ENCODE measurements at places on chromosomes 6 and 20. TPM values are rescaled to one million over a fixed set of nuclear protein-coding genes. Genes with fewer than 3 reads are reported as not detected.

DNA sequence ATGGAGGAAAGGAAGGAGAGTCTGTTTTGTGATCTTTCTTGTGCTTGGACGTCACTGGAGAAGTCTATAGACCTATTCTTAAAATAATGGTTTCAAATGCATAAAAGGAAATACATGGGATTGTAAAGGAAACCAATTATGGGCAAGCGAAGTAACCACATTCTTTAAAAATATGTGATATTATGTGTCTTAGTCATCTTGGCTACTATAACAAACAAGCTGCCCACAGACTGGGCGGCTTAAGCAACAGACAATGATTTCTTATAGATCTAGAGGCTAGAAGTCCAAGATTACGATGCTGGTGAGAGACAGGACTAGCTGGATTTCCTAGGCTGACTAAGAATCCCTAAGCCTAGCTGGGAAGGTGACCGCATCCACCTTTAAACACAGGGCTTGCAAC lies 49.4 kb upstream of the CD83 start:
- H3K27me3 ChIP-seq, result peaks cover 8% of the 10 kb centered on the region
- no peak overlapping the region for H3K27ac ChIP-seq
- H3K36me3 ChIP-seq, result no peaks in the 10 kb centered on the region

- H3K36me3 ChIP-seq, result no peaks in the 10 kb centered on the region
- H3K27me3 ChIP-seq, result no peaks in the 10 kb centered on the region
- H3K27ac ChIP-seq, result no peak overlapping the region
These were observed 61.8 kb downstream of the CTNNBL1 start for GRCh38 chr20:37755665-37756064.

DNA sequence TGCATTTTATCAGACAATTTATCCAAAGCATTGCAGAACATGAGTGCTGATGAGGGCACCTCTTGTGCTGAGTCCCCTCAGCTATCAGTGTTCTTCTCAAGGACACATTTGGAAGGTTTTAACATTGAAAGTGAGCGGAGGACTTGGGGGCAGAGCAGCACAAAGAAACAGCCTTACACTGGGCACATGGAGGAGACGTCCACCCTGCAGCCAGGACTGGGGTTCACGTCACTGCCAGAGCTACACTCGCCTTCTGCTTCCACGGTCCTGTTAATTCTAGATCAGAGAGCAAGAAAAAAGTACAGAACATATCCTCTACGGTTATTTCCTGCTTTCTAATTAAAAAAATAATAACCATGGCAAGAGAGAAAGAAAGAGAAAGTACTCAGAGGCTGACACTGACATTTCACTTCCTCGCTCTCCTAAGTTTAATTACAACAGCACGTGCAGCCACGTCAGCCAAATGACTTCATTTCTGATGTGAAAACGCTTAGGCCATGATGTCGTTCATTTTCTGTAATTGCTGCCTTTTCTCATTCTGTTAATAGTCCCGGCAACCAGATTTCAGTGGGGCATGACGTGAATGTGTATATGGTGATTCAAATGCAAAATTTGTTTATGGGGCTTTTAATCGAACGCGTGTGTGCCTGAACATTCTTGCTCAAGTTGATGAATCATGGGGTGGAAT lies 5.1 kb downstream of the PRND start:
- peaks cover 9% of the 10 kb centered on the region for H3K4me1 ChIP-seq
- DNase-seq, result peak; percentile 31
- peak overlapping the region; percentile 20 for H3K27ac ChIP-seq

DNA sequence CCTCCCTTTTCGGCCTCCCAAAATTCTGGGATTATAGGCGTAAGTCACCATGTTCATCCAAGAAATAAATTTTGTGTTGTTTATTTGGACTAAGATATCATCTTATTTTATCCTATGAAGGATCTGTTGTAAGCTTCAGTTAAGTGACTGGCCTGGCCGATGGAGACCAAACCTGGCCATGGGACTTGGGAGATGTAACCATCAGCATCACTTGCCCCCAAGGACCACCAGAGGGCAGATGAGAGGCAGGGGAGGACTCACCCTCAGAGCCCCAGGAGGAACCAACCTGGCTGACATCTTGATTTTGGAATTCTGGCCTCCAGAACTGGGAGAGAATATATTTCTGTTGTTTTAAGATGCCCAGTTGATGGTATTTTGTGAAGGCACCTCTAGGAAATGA lies 266.7 kb downstream of the CDH26 start:
- H3K4me1 ChIP-seq, result no peaks in the 10 kb centered on the region
- no peak overlapping the region for H3K27ac ChIP-seq

DNA sequence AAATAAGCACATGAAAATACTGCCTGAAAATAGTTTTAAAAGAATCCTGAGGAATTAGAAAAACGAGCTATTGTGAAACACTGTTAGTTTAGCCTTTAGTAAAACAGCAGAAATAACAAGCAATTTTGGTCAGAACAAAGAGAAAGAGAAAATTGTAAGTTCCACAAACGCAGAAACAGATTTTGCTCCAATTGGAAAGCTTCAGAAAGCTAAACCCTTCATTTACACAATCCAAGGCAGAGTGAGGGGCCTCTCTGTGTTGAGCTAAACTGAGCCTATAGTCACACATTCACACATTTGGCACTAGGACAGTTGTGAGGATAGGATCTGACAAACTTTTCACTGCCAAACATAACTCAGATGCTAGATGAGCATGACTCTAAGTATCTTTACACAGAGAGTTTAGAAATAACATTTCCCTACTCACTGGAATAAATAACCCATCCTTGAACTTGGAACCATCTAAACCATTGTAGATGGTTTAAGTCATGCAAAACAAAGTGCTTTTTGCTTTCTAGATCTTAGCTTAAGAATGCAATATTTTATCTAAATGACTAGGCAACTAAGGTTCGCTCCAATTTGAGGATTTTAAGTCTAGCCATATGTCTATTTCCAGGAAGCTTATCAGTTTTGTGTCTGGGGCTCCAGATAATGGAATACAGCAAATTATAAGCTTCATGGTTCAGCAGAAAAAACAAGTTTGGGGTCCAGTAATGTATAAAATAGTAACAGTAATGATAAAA lies 122.6 kb downstream of the SGK1 start:
- peaks cover 6% of the 10 kb centered on the region for H3K4me1 ChIP-seq
- no peak overlapping the region for H3K27ac ChIP-seq
- no peaks in the 10 kb centered on the region for H3K27me3 ChIP-seq
- no peaks in the 10 kb centered on the region for H3K36me3 ChIP-seq
- no peak overlapping the region for H3K4me3 ChIP-seq

- H3K4me1 ChIP-seq, result no peaks in the 10 kb centered on the region
- H3K4me3 ChIP-seq, result no peak overlapping the region
- H3K36me3 ChIP-seq, result no peaks in the 10 kb centered on the region
- H3K27ac ChIP-seq, result no peak overlapping the region
These were observed 110.3 kb downstream of the SOD2 start for GRCh38 chr6:159582736-159583135.

The KCNK5 gene
- total RNA-seq, result 14.7 TPM

DNA sequence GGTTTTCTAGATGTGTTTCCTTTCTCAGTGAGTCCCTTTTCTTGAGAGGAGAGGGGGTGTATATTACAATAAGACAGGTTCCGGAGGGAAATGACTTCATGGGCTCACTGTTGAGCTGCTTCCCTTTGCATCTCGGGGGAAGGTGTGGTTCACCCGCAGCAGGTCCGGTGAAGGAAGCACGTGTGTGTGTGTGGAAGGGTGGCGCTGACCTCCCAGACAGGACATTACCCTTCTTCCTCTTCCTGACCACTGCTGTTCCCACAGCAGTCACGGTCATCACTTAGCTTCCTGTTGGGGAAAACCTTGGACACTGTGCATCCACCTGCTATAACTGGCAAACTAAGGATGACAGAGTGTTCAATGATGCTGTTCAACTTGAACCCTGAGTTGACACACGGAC lies 83.6 kb downstream of the PLEKHG1 start:
- H3K27ac ChIP-seq, result no peak overlapping the region
- peaks cover 9% of the 10 kb centered on the region for H3K4me1 ChIP-seq
- H3K36me3 ChIP-seq, result no peaks in the 10 kb centered on the region
- H3K4me3 ChIP-seq, result no peak overlapping the region

DNA sequence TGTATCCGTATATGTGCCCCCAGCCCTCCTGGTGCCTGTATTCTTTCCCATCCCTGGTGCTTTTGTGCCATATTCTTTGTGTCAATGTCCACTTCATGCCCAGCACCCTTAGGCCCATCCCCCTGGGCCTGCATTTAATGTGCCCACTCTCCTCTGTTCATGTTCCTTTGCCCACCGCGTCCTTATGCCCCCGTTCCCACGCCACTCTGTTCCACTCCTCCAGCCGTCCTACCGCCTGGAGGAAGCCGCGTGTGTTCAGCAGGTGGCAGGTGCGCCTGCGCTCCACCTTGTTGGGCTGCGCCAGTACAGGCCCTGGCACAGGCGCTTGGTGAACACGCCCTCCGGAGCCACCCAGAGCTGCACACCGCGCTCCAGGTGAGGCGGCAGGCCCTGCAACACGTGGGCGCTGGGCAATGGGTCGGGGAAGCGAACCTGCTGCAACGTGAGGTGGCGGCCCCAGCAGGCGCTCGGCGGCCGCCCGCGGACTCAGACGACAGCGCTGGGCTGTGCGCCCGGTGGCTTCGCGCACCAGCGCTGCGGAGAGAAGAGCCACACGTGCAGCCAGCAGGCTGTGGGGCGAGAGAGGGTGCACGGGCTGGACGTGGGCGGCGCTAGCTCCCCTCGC lies 4.0 kb upstream of the FOXS1 start:
- no peak for DNase-seq
- H3K4me3 ChIP-seq, result no peak overlapping the region
- peaks cover 19% of the 10 kb centered on the region for H3K27me3 ChIP-seq
- no peaks in the 10 kb centered on the region for H3K4me1 ChIP-seq
- H3K27ac ChIP-seq, result no peak overlapping the region

- DNase-seq, result no peak
- no peak overlapping the region for H3K27ac ChIP-seq
- no peaks in the 10 kb centered on the region for H3K27me3 ChIP-seq
- peaks cover 12% of the 10 kb centered on the region for H3K36me3 ChIP-seq
- H3K4me1 ChIP-seq, result no peaks in the 10 kb centered on the region
These were observed 60.1 kb downstream of the MMS22L start for GRCh38 chr6:97222903-97223302.

GRCh38 chr6:115667478-115668026 lies 393.1 kb downstream of the FRK start:
- DNase-seq, result no peak
- no peak overlapping the region for H3K27ac ChIP-seq
- no peaks in the 10 kb centered on the region for H3K27me3 ChIP-seq
- no peaks in the 10 kb centered on the region for H3K36me3 ChIP-seq
- H3K4me1 ChIP-seq, result no peaks in the 10 kb centered on the region

The EPHA7 gene
- not detected for total RNA-seq

- no peak overlapping the region for H3K27ac ChIP-seq
- no peak overlapping the region for H3K4me3 ChIP-seq
- H3K4me1 ChIP-seq, result no peaks in the 10 kb centered on the region
- H3K36me3 ChIP-seq, result no peaks in the 10 kb centered on the region
- DNase-seq, result no peak
- no peaks in the 10 kb centered on the region for H3K27me3 ChIP-seq
These were observed 126.5 kb upstream of the CITED2 start for GRCh38 chr6:139500977-139501376.

The SPDEF gene
- 0.34 TPM for total RNA-seq

The ELOVL2 gene
- not detected for total RNA-seq

The ARMC2 gene
- total RNA-seq, result 2.2 TPM

The SCGN gene
- not detected for total RNA-seq

DNA sequence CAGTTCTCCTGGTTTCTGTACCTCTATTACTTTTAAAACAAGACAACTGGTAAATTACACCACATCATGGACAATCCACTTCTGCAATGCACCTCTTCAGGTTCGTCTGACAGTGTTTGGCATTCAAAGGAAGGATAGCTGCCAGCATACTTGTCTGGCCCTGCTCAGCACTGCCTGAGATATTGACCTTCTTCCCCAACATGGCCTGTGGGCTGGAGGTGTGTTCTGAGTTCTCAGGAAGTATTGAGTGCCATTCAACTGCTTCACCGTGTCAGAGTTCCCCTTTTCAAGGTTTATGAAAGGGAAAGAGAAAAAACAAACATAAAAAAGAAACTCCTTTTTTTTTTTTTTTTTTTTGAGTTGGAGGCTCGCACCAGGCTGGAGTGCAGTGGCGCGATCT lies 267.9 kb upstream of the SASH1 start:
- H3K4me3 ChIP-seq, result no peak overlapping the region
- no peaks in the 10 kb centered on the region for H3K4me1 ChIP-seq
- no peaks in the 10 kb centered on the region for H3K36me3 ChIP-seq
- no peak for DNase-seq
- H3K27ac ChIP-seq, result no peak overlapping the region

DNA sequence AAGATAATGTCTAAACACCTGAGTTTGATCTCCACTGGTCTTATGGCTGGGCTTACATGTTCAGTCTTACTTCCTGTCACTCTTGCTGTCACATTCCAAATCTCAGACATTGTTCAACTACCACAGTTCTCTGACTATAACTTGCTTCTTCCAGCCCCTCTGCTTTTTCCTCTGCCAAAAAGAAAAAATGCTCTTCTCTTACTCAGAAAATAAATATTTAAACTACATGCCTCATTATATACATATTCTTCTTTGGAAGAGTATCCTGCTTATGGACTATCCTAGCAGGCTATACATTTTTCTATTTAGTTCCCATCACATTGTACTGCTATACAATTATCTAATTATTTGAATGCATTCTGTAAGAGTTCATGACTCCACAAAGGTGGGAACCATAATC lies 175.4 kb downstream of the TBC1D32 start:
- no peaks in the 10 kb centered on the region for H3K4me1 ChIP-seq
- no peak overlapping the region for H3K27ac ChIP-seq
- peaks cover 27% of the 10 kb centered on the region for H3K36me3 ChIP-seq
- H3K4me3 ChIP-seq, result no peak overlapping the region

DNA sequence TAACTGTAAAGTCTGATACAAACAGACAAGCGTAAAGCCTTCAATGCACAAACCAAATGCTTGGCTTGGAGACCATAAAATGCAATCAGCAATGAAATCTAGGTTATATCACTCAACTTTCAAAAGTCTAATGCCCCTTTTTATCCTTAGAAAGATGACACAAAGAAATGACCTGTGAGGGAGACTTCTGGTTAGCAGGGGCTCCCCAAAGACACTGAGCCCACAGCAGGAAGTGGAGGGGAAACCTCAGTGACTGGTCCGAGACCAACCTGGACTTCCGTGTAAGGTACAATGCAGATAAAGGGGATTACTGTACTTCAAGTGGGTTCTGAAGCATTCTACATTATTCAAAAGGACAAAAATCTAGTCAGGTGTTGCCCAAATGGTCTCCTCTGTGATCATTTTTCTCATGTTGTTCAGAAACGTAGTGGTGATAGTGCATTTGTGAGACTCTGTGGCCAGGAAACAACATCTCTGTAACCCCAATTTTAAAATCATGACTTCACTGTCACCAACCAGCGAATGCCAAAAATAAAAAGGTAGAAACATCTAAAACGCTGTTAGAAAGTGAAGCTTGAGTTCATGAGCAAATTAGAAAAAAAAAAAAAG lies 88.2 kb downstream of the HIVEP2 start:
- peak overlapping the region; percentile 82 for H3K4me3 ChIP-seq
- H3K27ac ChIP-seq, result peak overlapping the region; percentile 98
- H3K4me1 ChIP-seq, result peaks cover 95% of the 10 kb centered on the region

GRCh38 chr6:94129926-94130325 lies 710.6 kb upstream of the EPHA7 start:
- H3K27me3 ChIP-seq, result no peaks in the 10 kb centered on the region
- H3K4me3 ChIP-seq, result no peak overlapping the region
- no peak for DNase-seq
- no peaks in the 10 kb centered on the region for H3K4me1 ChIP-seq
- no peak overlapping the region for H3K27ac ChIP-seq

- H3K4me1 ChIP-seq, result no peaks in the 10 kb centered on the region
- H3K27ac ChIP-seq, result no peak overlapping the region
- no peak for DNase-seq
- H3K27me3 ChIP-seq, result no peaks in the 10 kb centered on the region
- no peaks in the 10 kb centered on the region for H3K36me3 ChIP-seq
These were observed 83.4 kb upstream of the RGS17 start for GRCh38 chr6:153214436-153214835.
